ENCODE measurements at places on chromosomes 13 and 19.
A peak's percentile ranks its signal among the peaks of the same experiment; 100 is the strongest.

DNA sequence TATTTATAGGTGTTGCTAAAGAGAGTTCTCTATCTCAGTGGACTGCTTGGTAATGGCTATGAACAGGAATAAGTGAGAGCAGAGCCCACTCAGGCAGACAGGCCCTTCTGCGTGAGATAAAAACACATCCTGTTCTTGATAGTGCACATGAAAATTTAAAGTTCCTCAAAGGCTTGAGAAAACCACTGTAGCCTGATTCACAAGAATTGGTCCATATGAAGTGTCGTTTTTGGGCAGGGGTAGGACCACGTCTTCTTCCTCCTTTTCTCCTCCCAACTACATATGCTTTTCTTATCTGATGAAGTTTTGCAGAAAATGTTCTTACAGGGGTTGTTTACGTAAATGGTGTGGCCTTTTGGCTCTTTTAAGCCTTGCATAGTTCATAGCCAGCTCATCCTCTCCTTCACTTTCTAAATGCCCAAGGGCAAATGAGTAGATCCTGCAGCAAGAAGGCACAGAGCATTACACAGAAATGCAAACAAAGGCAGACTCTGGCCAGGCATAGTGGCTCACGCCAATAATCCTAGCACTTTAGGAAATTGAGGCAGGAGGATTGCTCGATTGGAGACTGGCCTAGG, 53.8 kb downstream of the RNF6 start:
- no peak for DNase-seq

DNA sequence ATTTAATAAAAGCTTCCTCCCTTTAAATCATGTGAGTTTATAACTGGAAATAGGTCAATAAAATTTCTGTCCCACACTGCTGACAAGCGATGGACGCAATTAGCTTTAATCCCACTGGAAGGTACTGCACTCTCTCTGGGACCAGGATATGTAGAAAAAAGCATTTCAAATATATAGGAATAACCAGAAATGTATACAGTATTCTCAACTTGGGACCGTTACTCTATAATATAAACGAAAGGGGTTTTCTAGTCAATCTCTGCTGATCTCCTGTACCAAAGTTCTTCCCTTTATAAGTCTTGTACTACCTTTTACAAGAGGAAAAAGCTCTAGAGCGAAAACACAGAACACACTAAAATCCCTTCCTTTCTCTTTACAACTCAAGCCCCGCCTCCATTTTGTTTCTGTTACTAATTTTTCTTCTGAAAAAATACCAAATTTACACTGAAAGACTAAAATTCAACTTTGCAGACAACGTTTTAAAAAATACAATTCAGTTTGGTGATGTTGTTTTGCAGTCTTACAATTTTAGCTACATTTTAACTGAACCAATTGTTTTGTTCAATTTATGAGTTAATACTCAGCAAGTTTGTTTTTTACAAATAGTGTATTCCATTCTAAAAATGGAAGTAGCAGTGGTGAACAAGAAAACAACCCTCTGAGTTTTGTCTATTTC, 1.7 kb upstream of the USPL1 start:
- DNase-seq: no peak

GRCh38 chr13:42328672-42329071, 56.7 kb downstream of the AKAP11 start:
- DNase-seq: no peak

GRCh38 chr19:5023128-5023571, 54.2 kb downstream of the KDM4B start:
- no peak for DNase-seq

DNA sequence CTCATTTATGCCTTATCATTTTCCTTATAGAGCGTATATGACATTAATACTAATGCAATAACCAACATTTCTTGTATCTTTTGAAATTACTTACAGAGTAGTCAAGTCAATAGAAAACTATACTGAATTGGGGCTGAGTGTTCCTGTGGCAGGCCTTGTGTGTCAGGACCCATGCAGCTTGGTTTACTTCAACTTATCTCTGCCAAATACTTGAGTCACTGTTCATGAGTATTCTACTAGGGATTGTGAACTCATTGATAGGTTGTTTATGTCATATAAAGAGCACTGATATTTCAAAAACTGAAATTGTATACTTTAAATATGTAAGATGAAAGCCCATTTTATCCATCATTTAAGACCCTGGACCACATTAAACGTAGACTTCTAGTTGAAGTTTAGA, 688.6 kb upstream of the SLITRK1 start:
- no peak for DNase-seq

DNA sequence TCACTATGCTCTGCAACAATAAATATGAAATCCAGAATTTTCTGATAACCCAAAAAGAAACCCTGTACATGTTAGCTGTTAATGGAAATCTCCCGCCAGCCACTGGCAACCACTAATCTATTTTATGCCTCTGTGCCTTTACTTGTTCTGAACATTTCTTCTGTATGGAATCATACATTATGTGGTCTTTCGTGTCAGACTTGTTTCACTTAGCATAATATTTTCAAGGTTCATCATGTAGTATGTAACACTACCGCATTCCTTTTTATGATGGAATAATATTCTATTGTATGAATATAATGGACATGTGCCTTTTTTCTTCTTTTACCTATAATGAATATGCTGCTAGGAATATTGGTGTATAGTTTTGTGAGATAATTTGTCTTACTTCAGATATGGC, 1123.3 kb downstream of the EFNB2 start:
- DNase-seq: no peak

- no peak for DNase-seq
Measured at GRCh38 chr19:37669450-37669914, 14.2 kb upstream of the ZFP30 start.

GRCh38 chr19:795073-795611, 2.1 kb upstream of the PTBP1 start:
- DNase-seq: no peak

- peak; percentile 77 for DNase-seq
Measured at GRCh38 chr19:662207-662961, 630 bp downstream of the RNF126 start.

GRCh38 chr13:52359534-52359933, 46.4 kb downstream of the THSD1 start:
- no peak for DNase-seq

DNA sequence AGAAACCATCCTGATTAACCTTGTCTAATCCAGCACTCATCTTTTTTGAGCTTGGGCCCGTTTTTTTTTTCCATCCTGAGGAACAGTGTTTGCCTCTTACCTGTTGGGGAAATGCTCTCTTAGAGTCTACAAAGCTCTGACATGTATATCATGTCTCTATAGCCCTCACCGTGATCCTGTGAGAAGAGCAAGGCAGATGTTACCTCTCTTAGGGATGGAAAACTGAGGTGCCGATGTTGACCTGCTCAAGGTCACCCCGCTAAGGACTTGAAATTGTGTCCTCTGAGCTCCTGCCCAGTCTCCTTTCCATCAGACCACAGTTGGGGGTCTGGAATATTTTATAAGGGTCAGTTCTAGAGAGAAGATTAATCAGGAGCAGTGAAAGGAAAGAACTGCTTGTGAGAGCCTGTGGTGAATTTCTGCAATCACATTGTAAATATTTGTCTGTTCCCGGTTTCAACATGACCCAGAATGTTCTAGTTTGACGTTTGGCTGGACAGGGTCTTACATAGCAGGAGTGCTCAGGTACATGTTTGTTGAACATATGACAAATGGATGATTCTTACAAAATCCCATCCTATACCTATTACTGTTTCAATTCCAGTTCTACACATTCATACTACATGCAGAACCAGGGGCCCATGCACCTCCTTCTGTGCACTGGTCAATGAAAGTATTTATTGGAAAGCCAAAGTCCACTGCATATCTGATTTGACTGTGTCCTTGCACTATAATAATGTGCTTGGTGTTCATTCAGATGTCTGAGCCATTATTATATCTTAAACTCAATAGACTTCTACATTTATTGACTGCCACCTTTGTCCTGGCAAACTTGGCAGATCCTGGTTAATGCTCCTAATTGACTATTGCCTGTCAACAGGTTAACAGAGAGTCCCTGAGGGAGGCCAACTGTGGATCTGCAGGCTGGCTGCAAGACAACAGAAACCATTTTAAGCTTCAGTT, 12.1 kb downstream of the SLC25A15 start:
- no peak for DNase-seq

GRCh38 chr13:27536361-27537101, 83.8 kb downstream of the LNX2 start:
- DNase-seq: no peak

DNA sequence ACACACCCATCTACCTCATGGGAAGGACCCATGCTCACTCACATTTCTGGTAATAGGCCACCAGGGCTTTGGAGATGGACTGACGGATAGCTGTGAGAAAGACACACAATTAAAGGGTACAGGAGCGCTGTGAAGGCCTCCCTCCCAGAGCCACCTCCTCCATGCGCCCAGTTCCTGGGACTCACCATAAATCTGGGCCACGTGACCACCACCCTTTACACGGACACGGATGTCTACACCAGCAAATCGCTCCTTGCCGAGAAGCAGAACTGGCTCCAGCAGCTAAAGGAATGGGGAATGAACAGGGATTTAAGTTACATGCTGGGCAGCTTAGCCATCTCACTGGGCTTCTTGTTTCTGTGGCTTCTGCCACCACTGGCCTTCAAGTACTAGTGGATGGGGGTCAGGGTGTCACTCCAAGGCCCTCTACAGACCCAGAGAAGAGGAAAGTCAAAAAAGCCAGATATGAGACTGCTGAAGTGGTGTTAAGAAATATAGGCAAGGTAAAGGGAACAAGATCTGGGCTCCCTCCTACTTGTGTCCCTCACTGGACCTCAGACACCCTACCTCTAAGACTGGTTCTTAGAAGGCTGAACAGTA, 2.2 kb downstream of the RPS16 start:
- DNase-seq: no peak

DNA sequence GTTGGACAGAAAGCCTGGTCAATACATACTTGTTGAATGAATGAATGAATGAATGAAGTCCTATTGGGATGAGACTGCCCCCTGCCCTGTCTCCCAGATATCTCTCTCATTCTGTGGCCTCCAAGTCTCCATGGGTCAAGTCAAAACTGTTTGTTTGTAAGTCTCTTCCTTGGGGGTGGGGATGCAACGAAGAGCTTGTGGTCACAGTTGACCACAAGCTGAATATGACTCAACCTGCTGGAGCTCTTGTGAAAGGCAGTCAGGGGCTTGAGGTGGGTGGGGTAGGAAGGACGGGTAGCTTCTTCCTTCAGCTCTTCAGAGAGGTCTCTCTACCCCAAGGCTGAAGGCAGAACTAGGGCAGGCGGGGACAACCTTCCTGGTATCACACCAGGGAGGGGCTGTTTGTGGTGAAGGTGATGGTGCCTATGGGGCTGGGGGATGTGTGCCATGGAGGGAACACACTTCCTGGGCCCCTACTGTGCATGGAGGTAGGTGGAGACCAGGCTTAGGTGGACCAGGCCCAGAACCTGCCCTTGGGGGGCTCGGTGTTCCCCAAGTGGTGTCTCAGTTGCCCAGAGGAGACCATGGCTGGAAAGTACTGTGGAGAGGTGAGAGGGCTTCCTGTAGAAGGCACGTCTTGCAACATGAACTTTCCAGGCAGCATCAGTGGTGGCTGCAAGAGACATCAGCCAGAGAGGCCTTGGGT, 8.0 kb downstream of the MYO1F start:
- peak; percentile 65 for DNase-seq

DNA sequence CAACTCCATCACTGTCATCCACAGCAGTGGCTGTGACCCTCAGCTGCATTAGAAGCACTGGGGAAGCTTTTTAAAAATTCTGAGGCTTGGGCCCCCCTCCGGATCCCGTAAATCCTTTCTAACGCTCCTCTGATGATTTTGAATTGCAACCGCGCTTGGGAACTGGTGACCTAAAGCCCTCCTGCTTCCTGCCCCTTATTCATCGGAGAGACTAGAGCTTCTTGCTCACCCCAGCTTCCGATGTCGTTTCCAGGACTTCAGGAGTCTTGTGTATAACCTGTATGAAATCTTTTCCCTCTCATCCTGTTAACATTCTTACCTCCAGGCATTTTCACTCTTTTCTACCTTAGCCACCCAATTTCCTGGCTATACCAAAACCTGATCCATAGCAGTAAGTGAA, 14.8 kb downstream of the ZAR1L start:
- no peak for DNase-seq

DNA sequence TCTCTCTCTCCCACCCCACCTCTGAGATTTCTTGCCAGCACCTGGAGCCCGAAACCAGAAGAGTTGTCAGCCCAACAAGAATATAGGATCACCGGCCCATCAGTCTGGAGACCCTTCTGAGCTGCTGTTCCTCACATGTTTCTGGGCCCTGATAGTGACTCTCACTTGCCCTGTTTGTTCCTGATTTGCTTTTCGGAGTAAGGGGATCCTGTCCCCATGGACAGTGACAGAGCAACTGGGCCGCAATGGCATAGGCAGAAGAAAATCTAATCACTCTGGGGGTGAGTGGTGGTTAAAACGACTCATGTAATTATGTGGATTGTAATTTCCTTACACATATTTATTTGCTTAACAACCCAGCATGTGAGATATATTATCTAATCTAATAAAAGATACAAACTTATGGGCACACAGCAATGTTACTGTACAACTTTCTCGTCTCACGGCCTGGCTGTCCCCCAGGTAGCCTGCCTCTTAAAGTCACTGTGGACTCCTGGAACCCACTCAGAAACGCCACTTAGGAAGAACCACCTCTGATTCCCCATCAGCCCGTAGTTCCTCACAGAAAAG, 663 bp upstream of the SMAD9 start:
- no peak for DNase-seq

DNA sequence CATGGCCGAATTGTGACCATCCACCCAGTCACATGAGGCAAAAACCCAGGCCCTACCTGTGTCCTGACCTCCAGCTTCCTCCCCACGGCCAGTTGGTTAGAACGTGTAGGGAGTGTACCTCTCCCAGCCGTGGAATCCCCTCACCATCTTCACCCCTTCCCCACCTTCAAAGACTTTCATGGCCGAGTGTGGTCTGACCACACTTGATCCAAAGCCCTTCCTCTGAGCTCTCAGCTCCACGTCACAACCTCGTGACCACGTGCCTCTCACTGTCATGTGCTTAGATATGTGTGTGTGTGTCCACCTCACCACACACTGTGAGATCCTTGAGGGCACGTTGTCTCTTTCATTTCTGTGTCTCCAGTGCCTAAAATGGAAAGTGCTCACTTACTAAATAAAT, 48.6 kb upstream of the UBE2L5 start:
- peak; percentile 47 for DNase-seq

GRCh38 chr13:52103386-52103785, 25.5 kb downstream of the NEK5 start:
- DNase-seq: no peak

DNA sequence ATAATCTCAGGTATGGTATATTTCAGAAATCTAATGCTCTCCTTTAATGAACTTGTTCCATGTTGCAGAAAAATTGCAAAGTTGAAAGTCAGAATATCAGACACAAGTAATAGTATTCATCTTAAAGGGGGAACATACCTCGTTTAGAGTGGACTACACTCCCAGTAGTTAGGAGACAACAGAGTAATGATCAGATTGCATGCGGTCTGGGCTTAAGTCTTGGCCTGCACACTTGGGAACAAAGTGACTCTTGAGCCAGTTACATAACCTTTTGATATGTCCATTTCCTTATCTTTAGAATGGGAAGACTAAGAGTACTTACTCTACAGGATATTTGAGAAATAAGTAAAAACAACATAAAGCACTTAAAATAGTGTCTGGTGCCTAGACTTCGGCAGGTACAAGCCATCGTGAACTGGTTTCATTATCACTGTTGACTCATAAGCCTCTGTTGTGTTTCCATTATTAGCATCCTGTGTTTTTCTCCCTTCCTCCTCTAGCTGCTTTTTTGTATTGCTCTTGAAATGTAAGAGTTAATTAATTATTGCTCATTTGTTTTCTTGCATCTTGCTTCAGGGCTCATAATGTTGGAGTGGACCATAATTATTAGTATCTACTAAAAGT, 53.0 kb downstream of the DPY19L3 start:
- DNase-seq: no peak

GRCh38 chr13:111336666-111337065, 16.2 kb downstream of the TEX29 start:
- DNase-seq: no peak

All from activated naive CD8-positive, alpha-beta T cell treated with anti-CD3 and anti-CD28 coated beads, Interleukin-2, amount 50 U/mL, for 24 hours (primary cell).